ENCODE measurements at places on chromosomes 5 and 9.

DNA sequence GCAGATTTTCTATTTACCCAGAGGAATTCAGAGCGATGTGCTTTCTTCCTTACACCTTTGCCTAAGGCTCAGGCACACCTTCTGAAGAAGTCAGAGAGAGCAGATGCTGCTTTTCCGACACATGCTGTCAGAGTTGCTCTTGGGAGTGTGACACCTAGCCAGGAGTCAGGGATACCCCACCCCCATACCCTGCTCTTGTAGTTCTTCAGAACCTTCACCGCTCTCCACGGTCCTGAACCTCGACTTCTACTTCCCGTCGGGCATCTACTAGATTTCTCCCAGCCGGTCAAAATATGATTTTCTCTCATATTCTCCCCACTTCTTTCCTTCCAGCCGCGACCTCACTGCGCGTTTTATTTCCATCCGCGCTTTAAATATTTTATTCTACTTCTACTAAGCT lies 1.7 kb downstream of the GRIN3A start:
- peak; percentile 64 for DNase-seq

DNA sequence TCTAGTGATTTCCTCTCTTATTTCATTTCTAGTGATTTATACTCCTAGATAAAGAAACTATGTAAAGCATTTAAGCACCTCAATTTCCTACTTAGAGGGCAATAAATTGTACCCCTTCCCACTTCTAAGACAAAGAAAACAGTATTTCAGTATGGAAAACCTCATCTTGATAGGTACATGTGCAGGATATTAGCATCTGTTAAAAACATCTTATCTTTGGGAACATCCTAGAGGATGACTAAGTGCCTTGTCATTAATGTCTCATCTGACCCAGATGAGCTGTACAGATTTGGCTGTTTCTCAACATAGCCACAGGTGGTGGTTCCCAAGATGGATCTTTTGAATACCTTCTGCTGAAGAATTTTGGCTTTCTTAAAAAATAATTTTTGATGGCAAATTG lies 5.7 kb downstream of the MEGF10 start:
- no peak for DNase-seq

GRCh38 chr9:85741095-85741874 lies 469 bp downstream of the AGTPBP1 start:
- DNase-seq, result no peak

GRCh38 chr5:43338862-43339261 lies 25.6 kb upstream of the HMGCS1 start:
- no peak for DNase-seq

GRCh38 chr5:63555874-63556273 lies 406.4 kb downstream of the HTR1A start:
- DNase-seq, result no peak

DNA sequence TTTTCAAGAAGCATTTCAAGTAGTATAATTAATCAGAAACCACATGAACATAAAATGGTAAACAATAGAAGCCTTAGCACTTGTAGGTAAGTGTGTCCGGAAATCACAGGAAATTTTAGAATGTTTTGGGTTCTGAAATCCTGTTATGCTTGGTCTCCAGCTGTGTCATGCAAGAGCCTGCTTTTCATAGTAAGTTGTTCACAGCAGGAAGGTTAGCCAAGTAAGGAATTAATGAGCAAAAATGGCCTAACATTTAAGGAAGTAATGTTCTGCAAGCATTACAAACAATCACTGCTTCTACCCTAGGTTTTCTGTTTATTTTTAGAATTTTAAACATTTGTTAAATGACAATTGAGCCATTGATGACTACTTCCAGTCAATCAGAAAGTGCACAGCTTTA lies 669.5 kb downstream of the SLCO4C1 start:
- DNase-seq, result no peak

GRCh38 chr9:77194423-77194822 lies 17.1 kb downstream of the VPS13A start:
- no peak for DNase-seq

GRCh38 chr5:673831-674629 lies 19.1 kb downstream of the TPPP start:
- peak; percentile 32 for DNase-seq

DNA sequence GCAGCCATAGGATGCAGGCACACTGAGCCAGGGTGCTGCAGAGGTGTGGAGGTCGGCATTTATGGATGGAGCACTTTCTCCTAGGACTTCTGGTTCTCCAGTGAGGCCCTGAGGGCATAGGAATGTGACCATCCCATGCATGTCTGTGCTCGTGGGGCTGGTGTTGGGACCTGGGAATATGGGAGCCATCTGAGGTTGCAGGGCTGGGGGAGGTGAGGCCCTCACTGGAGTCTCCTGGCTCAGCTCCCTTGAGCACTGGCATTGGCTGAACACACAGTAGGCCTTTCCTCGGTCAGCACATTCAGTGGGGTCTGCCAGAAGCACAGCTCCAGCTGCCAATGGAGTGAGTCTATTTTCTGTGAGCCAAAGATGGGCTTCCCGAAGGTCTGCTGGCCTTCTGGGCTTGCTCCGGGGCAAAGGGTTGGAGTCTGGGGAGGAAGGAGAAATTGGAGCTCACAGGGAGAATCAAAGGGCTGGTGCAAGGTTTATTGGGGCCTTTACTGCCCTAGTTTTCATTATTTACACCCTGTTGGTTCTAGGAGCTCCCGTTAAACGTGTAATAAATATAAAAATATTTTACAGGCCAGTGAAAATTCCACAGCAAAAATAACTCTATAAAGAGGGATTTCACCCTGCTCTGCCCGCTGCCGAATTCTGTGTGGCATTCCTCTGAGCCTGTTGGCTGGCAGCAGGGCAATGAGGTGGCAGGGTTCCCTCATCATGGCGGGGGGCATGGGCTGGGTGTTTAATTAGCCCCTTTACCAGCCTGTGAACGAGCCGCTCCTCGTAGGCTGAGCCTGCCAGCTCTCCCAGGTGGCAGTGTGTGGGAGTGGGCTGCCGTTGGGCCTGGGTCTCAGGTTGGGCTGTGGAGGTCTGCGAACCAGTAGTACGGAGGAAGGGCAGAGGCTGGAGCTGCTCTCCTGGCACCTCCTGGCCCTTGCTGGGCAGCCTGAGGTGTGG lies 31.6 kb upstream of the PITX1 start:
- DNase-seq, result peak; percentile 12

DNA sequence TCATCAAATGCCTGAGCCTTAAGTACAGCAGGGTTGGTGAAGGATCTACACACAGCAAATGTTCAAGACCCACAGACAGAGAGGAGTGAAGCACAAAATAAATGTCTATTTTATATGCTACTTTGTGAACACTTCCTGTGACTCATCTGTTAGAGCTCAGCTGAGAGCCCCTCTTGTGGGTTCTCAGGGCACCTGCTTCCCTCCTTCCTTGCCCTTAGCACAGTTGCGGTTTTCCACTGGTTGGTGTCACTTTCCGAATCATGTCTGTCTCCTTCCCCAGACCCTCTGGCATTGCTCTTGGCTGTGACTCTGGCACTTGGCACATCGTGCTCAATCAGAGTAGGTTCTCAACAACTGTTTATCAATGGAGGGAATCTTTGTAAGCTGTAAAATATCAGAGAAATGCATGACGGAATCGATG lies 128.5 kb upstream of the STC2 start:
- DNase-seq, result no peak

- no peak for DNase-seq
Measured at GRCh38 chr9:113995963-113996362, 82.1 kb downstream of the AMBP start.

GRCh38 chr5:80711938-80712337 lies 57.2 kb upstream of the DHFR start:
- DNase-seq, result no peak

DNA sequence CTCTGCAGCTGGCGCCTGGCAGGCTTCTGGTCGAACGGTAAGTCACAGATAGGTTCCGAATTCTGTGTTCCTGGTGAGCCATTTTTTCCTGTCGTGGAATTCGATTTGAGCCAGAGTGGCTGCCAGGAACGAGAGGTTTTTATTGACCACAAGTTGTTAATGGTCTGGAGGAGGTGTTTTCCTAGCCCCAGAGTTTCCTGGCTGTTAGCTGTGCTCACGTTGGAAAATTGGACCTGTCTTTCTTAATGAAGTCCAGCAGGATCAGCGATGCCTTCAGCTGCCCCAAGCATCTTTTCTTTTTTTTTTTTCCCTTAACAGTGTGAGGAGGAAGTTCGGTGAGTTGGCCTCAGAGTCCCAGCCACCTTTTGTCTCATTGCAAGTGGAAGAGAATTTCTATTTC lies 62.9 kb downstream of the COL5A1 start:
- DNase-seq, result peak; percentile 79

GRCh38 chr9:28086881-28087280 lies 513.6 kb upstream of the C9orf72 start:
- DNase-seq, result no peak

GRCh38 chr9:14228602-14229001 lies 85.3 kb downstream of the NFIB start:
- DNase-seq, result no peak

DNA sequence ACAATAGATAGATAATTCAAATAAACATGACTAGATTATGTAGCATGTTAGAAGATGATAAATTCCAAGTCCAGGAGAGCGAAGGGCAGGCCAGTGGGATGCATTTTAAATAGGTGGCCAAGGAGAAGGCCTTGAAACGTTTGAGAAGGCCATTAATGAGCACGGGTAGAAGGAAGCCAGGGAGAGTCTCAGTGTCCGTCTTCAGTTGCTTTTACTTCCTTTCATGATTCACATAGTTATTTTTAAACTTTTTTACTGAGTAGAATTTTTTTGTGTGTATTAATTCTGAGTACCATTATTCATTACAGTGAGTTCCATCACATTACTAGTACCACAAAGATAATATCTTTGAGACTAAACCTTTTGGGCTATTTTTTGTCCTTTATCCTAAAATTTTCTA lies 259.2 kb downstream of the ARRDC3 start:
- DNase-seq, result no peak

DNA sequence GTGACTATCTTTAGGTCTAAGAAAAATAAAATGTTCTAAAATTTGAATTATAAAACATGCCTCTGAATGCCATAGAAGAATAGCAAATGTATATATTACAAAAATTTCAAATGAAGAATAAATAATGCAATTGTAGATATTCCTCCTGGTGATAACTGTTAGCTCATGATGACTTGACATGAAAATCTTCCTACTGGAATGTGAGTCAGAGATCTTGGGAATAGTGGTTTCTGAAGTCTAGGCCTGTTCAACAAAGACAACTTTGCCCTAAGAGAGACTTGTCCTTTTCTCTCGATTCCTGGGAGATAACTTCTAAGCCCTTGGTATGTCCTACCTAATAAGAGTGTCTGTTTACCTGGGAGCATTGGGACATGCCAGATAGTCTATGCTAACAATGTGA lies 746.3 kb upstream of the RIOK2 start:
- DNase-seq, result no peak

DNA sequence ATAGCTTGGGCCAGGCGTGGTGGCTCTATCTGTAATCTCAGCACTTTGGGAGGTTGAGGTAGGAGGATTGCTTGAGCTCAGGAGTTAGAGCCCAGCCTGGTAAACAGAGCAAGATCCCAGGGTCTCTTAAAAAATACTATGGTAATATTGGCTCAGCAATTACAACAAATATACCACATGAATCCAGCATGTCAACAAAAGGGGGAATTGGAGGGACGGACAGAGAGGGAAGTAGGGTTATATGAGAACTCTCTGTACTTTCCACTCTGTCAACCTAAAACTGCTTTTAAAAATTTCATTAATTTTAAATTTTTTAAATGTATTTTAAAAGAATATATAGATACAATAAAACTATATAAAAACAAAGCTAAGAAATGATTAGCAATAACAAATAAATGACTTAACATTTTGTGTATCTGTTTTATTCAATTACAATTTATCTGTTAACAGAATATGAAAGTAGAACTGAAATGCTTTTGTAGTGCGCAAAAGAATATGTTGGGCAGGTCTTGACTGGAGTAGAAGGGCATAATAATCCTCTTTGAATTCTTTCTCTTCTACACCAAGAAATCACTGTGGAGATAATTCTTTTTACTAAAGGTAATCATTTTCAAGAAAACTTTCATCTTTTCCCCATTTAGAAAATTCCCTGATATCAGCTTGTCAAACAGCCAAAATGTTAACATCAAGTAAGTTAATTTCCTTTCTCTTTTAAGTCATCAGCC lies 12.9 kb upstream of the CDC42SE2 start:
- DNase-seq, result no peak

- DNase-seq, result no peak
Measured at GRCh38 chr9:114021578-114021977, 56.5 kb downstream of the AMBP start.

- no peak for DNase-seq
Measured at GRCh38 chr9:117936185-117937130, 232.3 kb downstream of the TLR4 start.

GRCh38 chr5:95241635-95242034 lies 43.3 kb downstream of the MCTP1 start:
- no peak for DNase-seq

DNA sequence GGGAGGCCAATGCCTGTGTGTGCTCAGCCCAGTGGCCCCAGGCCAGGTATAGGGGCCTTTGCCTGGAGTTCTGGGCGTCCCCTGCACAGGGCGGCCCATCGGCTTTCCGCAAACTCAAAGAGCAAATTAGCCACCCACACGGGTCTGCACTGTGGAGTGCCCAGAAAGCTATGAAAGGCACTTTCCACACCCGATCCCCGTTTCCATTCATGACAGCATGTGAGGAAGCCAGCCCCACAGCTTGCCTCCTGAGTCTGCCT lies 5.2 kb downstream of the DBH start:
- DNase-seq, result no peak

DNA sequence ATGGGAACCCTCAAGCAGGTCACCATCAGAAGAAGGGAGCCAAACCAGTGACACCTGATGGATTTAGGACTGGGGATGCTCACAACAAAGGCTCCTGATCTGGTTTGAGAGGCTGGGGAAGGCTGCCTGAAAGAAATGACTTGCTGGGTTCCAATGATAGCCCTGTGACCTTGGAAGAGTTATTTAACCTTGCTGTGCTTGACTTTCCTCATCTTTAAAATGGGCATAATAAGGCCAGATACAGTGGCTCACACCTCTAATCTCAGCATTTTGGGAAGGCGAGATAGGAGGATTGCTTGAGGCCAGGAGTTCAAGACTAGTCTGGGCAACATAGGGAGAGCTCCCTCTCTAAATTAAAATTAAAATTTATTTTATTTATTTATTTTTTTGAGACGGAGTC lies 63.6 kb upstream of the PSD2 start:
- no peak for DNase-seq
